ENCODE measurements at places on chromosomes 16 and 17.

DNA sequence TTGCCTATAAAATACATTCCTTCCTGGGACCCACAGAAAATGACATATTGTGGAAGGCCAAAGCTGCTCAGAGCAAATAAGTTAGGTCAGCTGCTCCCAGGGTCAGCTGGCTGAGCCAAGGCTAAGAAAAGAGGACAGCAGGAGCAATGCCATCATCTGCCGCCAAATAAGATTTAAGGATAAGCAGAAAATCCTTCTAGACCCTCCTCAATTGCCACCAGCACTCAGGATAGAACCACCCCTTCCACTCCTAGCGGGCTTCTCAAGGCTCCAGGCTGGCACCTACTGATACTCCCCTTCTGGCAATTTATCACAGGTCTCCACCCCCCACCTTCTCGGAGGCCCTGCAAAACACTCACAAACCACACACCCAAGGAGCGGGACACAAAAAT lies 22.9 kb downstream of the MBTPS1 start:
- DNase-seq = no peak

- DNase-seq = no peak
These were observed 6.5 kb downstream of the KRT14 start for GRCh38 chr17:41580244-41580575.

GRCh38 chr16:67547423-67548264 lies 14.7 kb upstream of the CTCF start:
- DNase-seq = peak; percentile 52

GRCh38 chr17:6285486-6285885 lies 149.4 kb downstream of the AIPL1 start:
- no peak for DNase-seq

DNA sequence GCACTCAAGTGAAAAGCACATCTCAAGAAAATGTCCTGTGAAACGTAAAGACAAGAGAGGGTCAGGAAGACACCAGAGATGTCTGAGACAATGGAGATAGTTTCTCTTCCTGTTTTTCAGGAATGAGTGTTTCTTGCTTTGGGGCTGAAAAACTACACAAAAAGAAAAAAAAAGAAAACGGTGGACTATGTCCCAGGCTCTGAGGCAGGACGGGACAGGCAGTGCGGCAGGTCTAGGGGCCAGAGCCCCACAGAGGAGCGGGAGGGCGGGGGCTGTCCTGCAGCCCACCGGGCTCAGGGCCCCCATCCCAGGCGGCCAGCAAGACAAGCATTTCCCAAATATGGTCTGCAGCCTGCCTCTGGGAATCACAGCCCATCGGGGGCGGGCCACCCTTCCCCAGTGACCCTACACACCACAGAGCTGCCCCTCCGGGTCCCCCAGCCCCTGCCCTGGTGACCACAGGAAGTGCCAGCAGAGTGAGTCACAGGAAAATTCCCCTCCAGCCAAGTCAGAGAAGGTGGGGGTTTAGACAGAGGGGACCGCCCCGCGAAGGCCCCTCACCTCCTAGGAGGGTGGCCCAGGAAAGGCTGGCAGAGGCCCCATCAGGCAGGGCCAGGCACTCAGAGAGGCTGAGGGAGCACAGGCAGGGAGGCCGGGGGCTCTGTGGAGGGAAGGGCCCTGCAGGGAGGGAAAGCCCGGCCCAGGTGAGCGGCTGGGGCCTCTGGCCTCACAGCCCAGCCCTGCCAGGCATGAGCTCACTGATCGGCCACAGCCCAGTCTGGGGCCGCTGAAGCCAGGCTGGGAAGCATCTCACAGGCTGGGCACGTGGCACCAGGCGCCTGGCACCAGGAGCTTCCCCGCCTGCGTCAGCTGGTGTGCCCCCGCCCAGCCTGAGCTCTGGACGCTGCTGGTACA lies 6.3 kb downstream of the BCAR1 start:
- DNase-seq = no peak

DNA sequence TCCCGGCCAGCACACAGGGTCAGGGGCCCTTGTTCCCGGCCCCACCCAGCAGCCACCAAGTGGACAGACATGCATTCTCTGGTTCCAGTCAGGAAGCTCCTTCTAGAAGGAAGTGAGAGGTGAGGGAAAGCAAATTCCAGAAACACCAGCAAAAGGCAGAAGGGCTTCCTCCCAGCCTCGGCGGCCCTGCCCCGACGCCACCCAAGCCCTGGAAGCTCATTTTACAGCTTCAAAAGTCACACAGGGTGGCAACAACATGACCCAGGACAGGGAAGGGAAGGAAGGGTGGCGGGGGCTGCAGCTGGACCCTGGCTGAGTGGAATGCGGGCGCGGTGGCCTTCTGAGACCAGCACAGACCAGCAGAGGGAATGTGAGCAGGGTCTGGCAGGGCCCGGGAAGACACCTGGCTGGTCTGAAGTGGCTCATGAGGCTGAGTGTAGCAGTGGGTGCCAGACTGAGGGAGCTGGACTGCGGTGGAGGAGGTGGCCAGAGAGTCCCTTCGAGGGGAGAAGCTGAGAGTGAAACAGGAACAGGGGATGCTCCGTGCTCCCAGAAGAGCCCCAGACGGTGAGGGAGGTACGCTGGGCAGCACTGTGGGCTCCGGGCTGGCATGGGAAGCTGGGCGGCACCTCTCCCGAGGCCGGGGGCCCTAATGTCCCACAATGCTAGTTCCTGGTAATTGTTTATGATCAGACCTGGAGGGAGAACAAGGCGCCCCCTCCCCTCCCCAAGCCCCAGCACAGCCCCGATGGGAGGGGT lies 1.9 kb upstream of the UNC13D start:
- no peak for DNase-seq

GRCh38 chr16:450385-450784 lies 24.9 kb downstream of the RAB11FIP3 start:
- no peak for DNase-seq

GRCh38 chr16:83717814-83718213 lies 90.0 kb upstream of the HSBP1 start:
- DNase-seq = no peak

- no peak for DNase-seq
These were observed 298.3 kb upstream of the XYLT1 start for GRCh38 chr16:17769065-17769464.
